Putamen (tissue), 1 donor: ENCODE measurements at places on chromosomes 12 and 14.

GRCh38 chr14:62144863-62145262, 382.6 kb downstream of the SNAPC1 start:
- no peak for DNase-seq

GRCh38 chr14:64727551-64728071, 23.4 kb downstream of the PLEKHG3 start:
- no peak for DNase-seq

DNA sequence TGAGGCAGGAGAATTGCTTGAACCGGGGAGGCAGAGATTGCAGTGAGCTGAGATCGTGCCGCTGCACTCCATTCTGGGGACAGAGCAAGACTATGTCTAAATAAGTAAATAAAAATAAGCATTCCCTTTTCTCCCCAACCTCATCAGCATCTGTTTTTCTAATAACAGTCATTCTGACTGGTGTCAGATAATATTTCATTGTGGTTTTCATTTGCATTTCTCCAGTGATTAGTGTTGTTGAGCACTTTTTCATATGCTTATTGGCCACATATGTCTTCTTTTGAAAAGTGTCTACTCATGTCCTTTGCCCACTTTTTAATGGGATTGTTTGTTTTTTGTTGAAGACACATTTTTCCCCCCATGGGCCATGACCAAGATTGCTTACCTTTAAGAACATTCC, 243.2 kb downstream of the ADAMTS20 start:
- DNase-seq = no peak

GRCh38 chr12:54019924-54020590, 8.2 kb upstream of the HOXC6 start:
- no peak for DNase-seq

DNA sequence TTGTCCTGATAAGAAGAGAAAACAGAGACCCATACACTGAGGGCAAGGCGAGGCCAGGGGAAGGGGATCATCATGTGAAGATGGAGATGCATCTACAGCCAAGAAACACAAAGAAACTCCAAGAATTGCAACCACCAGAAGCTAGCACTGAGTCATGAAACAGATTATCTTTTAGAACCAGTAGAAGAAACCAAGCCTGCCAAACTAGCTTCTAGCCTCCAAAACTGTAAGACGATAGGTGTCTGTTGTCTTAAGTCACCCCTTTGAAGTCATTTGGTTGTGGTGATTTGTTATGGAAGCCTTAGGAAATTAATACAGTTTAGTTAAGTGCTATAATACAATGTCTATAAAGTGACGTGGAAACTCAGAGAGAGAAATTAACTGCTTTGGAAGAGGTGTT, 15.4 kb downstream of the KCNC2 start:
- DNase-seq = no peak

DNA sequence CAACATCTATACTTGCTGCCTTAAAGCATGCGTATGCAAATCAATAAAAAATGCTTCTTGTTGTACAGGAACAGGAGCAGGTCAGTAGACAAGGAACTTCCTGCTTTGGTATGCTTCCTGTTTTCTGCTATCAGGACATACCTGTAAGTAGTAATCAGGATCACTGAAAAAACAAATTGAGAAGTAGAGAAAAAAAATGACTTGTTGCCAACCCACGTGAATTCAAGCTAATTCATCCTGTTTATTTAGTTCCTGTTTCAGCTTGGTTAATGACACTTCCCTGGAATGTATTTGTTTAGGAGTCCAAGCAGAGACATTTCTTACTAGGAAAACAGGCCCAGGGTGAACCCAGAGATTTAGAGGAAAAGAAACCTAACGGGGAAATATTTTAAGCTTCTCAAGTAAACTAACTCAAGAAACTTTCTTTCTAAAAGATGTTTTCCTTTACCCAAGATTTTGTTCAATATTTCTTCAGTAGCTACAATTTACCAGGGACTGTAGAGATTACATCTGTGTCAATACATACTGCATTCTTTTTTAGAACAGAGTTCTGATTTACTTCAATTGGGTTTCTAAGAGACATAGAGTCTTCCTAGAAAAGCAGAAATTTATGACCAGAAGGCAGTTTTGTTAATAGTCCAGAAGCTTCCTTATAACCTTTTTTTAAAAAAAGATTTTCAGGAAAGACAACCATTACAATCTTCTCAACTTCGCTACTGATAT, 124.2 kb downstream of the PAWR start:
- DNase-seq = no peak

- no peak for DNase-seq
Measured at GRCh38 chr14:89251061-89251460, 166.0 kb downstream of the FOXN3 start.

- no peak for DNase-seq
Measured at GRCh38 chr14:23719225-23719985, 83.2 kb downstream of the DHRS2 start.

GRCh38 chr12:122942637-122943036, 23.6 kb downstream of the ABCB9 start:
- no peak for DNase-seq

DNA sequence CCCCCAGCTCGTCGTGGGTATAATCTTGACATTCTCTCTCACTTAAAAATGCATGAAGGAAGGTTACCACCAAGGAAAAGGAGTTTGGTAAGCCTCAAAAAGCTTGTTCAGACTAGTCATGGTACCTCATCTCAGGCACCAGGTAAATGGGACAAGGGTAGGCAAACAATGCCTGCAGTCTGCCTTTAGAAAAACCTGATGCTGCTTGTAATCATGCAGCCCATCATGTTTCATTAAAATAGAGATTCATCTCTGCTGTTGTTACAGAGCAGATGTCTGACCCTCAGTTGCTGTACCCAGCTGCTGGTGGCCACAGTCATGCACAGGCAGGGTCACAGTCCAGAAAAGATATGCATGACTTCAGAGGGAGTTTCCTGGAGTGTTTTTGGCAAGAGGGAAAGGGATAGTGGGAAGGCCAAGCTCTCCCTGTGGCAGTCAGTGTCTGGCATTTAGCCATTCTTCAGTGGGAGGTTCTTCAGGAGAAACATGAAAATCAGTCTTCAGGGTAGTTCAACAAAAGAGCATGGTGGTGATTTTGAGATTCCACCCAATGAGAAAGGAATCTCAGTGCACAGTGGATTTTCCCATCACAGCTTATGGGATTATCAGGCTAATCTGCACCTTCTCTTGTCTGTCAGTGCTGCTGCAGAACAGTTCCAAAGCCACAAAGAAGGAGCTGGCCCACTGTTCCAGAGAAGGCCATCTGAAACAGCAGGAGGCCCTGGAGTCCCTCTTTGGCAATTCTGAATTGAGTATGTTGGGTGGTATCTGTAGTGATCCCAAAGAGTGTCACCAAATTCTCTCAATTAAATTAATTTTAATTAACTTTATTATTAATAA, 202.7 kb upstream of the FRMD6 start:
- DNase-seq = no peak

- DNase-seq = no peak
Measured at GRCh38 chr14:89807892-89808291, 146.6 kb downstream of the EFCAB11 start.

GRCh38 chr12:25866586-25867378, 91.7 kb upstream of the RASSF8 start:
- DNase-seq = no peak

- no peak for DNase-seq
Measured at GRCh38 chr12:125549836-125550235, 484.6 kb downstream of the AACS start.
